ENCODE measurements at places on chromosomes 5 and 9.

GRCh38 chr5:161034451-161034850 lies 182.4 kb upstream of the ATP10B start:
- no peak for DNase-seq

DNA sequence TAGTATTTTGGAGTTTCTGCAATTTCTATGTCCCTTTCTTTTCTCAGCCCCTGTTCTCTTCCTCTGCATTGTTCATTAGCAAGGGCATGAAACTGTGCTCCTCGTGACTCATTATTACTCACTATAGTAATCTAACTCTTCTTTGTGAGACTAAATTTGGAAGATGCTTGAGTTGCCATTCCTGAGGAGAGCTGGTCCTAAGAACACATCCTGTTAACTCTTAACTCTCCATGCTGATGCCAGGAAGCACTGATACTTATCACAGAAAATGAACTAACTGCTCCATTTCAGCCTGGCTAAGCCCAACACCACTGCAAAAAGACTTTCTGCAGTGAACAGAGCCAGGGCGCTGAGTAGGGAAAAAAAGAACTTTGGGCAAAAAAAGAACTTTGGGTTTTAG lies 10.6 kb upstream of the CSNK1A1 start:
- no peak for DNase-seq

- no peak for DNase-seq
Observed at GRCh38 chr5:160484678-160485077, 63.0 kb downstream of the PTTG1 start.

DNA sequence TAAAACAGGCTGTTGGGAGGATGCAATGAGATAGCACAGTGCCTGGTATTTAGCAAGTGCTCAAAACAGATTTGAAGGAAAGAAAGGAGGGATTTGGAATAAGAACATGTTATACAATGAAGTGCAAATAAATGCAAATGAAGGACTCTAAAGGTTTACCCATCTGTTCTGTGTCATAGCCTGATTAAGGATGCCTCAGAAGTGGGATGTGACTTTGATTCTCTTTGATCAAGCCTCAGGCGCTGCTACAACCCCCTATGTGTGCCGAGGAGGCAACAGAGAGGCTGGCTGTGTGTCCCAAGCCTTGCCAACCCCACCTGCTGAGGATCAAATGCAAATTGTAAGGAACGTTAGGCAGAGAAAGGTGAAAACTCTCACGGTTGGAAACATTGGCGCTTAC lies 27.2 kb downstream of the GGTA1 start:
- DNase-seq, result no peak

DNA sequence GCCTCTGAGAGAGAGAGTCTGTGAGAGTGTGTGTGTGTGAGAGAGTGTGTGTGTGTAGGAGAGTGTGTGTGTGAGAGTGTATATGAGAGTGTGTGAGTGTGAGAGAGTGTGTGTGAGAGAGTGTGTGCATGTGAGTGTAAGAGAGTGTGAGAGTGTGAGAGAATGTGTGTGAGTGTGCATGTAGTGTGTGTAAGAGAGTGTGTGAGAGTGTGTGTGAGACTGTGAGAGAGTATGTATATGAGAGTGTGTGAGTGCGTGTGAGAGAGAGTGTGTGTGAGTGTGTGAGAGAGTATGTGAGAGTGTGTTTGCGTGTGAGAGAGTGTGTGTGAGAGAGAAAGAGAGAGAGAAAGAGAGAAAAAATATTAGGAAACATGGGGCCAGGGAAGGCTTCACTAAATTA lies 588.3 kb upstream of the SGCD start:
- DNase-seq, result no peak

DNA sequence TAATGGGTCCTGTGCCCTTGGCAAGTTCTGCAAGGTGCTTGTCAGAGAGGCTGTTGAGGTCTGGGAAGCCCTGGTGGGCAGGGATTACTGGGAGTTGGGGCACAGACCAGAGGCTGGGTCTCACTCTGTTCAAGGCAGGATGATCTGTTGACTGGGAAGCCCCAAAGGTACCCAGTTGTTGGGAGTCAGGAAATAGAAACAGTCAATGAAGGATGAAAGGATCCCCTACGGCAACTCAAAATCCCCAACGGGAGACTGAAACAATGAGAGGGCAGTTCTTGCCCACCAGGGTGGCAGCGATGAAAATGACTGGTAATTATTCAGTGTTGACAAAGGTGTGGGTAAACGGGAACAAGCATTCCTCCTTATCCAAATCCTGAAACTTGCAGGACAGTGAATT lies 31.2 kb downstream of the BNIP1 start:
- DNase-seq, result no peak

GRCh38 chr5:80937584-80938356 lies 22.4 kb upstream of the RASGRF2 start:
- DNase-seq, result no peak

GRCh38 chr9:131645078-131645776 lies 94.6 kb downstream of the RAPGEF1 start:
- DNase-seq, result no peak

DNA sequence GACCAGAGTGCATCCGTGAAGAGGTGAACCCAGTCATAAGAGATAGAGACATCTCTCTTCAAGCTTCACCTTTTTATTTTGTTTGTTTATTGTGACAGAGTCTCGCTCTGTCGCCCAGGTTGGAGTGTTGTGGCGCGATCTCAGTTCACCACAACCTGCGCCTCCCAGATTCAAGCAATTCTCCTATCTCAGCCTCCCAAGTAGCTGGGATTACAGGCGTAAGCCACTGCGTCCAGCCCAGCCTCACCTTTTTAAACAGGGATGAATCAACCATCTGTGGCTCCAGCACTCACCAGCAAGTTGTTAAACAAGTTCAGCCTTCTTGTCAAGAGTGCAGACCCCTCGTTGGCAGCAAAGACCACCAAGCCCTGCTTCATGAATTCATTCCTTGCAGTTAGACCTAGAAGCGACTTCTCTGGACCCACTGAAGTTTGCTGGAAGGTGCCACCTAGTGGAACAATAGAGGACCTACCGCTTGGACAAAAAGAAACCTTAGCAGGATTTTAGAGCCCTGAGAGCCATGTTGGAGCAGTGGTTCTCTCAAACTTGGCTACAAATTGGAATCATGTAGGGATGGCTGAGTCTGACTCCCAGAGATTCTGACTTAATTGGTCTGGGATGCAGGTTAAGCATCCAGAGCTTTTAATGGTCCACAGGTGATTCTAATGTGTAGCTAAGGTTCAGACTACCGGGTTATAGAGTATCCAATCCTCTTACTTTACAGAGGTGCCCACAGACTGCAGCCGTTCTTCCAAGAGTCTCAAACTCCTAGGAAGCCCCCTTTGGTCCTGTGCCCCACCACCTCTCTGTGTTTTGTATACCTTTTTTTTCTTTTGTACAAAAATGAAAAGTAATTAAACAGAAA lies 10.5 kb upstream of the GALNT10 start:
- DNase-seq, result no peak

Measured in stimulated activated CD8-positive, alpha-beta memory T cell treated with anti-CD3 and anti-CD28 coated beads, Interleukin-15, amount 100 ng/mL, for 1 hour (primary cell).